ENCODE measurements at places on chromosomes 4 and X.

DNA sequence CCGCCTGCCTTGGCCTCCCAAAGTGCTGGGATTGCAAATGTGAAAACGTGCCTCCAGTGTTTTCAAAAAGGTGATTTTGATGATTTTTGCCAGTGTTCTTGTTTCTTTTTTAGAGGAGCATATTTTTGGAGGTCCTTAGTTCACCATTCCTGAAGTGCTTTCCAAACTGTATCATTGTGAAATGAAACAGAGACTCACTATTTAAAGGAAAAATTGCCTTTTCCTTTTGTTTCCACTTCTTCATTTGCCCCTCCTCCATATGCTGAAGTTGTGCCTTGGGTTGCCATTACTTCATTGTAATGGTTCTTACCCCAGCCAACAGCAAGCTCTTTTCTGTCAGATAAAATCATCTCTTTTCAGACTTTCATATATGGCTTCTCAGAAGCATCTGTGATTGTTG, 164.4 kb downstream of the FNIP2 start:
- no peak for DNase-seq

DNA sequence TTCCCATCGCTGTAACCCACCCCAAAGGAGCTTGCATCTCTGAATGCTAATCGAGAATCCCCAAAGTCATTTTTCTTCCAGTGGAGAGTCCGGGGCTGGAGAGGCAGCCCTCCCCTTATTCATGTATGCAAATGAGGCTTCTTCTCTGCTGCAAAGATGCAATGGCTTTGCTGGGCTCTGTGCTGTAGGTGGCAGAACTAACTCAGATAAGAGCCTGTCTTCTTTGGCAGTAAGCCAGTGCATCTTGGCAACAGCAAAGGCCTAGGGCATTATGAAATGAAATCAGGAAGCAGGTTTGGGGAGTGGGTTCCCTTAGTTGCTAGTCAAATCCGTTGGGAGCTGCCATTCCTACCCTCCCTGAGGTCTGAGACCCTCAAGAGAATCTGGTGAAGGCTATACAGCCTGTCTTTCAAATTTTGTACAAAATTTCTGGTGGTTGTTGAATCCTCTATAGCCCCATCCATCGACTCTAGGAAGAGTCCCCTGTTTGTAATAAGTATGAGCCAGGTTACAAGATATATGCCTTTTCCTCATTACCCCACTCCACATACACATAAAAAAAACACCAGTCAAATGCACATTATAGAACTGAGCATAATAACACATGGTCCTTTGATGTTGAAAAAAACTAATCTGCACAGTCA, 290.6 kb upstream of the TAPT1 start:
- DNase-seq = peak; percentile 45

- DNase-seq = no peak
Observed at GRCh38 chr4:153223930-153224329, 19.7 kb downstream of the TRIM2 start.

GRCh38 chr4:139389991-139390390, 63.9 kb upstream of the RAB33B start:
- no peak for DNase-seq

GRCh38 chr4:26388671-26389070, 67.9 kb downstream of the RBPJ start:
- DNase-seq = no peak

- no peak for DNase-seq
Observed at GRCh38 chrX:21354725-21355124, 19.5 kb upstream of the CNKSR2 start.

- no peak for DNase-seq
Observed at GRCh38 chrX:55240788-55241340, 20.7 kb downstream of the PAGE5 start.

DNA sequence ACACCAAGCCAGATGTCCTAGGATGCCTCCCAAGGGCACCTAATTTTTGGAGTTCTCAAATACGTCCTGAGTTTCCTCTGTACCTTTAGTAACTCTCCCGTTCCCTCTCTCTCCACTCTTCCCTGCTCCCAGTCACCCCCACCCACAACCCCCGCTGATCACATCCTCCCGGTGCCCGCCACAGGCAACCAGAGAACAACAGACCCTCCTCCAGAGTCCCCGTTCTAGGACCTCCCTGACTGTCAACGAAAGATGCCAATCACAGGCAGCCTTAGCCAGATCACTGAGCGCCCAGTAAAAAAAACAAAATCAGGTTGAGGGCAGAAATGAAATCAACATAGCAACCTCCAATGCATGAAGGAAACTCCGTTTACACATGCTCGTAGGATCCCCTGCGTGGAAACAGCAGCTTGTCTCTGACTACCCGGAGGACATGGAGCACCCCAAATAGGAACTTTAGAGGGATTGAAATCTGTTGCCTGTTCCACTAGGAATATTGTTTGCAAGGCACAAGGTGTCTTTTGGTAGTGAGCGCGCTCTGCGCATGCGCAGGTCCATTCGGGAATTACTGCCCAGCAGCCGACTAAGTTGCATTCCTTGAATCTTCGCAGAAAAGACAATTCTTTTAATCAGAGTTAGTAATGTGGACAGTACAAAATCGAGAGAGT, at the start of gene GABRB1:
TSS of gene GABRB1 (plus strand) at position 557 of the 668 bp plus-strand sequence.
- peak; percentile 23 for DNase-seq

DNA sequence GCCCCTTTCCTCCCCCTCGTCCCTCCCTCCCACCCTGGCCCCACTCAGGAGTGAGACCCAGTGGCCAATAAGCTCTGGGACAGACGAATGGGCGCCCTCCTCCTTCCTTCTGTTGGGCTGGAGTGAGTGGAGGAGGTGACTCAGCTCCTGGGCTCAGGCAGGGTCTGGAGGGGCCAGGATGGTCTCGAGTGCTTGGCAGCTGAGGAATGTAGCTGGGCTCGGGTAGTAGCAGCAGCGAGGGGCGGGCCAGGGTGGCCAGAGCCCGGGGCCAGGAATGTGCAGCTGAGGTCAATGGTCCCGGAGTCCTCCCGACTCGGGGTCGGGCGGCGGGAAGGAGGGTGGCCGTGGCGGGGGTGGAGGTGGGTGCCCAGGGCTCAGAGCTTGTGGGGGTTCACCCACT, 15.0 kb downstream of the G6PD start:
- no peak for DNase-seq

DNA sequence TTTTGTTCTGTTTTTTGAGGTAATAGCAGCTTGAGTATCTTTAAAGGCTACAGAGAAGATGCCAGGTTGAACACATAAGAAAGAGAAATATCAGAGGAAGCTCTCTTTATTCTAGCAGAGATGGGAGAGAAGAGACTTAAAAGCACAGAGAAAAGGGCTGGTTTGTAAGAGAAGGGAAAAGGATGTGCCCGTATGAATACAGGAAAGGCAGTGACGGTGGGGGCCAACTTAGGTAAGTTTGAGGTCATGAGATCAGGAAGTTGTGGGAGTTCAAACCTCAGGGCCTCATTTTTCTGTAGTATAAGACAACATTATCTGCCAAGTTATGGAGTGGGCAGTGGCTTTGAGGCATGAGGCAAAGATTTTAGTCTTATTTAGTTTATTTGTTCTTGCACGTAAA, 121.3 kb upstream of the S100G start:
- no peak for DNase-seq

DNA sequence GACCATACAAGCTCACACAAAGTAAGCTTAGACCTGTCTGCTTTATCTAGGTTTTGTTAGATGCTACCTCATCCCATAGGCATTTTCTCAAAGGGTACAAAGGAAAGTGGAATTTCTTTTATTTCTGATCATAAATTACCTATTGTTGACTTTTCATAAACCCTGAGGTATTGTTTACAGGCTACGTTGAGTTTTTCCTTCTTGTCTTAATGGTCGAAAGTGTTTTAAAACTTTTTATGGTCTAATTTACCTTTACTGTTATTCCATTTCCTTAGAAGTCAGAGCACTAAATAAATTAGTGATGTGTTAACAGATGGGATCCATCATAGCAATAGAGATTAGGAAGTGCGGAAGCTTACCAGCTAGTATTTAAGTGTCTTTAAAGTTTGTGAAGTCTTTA, 159.2 kb upstream of the GABRA2 start:
- DNase-seq = no peak

- DNase-seq = no peak
Observed at GRCh38 chrX:102138064-102138463, 4.2 kb downstream of the TCEAL6 start.

DNA sequence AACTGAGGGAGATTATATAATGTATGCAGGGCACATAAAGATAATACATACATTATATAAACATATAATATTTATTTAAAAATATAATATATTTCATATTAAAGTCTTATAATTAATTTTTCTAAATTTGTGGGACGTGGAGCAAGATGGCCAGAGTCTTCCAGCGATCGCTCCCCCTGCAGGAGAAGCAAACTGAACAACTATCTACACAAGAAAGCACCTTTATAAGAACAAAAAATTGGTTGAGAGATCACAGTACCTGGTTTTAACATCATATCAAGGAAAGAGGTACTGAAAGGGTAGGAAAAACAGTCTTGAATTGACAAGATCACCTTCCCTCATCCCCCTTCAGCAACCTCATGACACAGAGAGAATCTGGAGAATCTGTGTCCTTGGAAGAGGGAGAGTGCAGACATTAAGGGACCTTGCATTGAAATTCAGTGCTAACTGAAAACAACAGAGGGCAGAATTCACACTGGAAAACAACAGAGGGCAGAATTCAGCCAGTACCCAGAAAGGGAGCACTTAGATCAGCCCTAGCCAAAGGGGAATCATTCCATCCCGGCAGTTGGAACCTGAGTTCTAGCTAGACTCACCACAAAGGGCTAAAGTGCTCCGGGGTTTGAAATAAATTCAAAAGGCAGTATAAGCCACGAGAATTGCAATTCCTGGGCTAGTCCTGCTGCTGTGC, 262.5 kb upstream of the NDST3 start:
- DNase-seq = no peak

GRCh38 chrX:78957768-78958130, 12.6 kb downstream of the P2RY10 start:
- no peak for DNase-seq

DNA sequence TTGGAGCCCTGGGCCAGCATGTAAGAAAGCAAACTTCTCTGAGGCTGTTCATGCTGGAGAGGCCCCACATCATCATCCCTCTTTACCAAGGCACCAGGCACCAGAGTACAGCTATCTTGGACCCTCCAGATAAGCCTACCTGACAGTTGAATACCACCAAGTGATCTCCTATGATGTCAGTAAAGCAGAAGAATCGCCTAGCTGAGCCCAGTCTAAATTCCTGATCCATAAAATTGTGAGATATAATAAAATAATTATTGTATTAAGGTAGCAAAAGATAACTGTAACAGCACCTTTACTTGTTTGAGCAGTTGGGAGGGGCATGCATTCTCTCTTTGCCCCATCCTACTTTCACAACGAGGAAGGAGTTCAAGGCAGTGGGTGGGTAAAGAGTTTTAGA, 2.9 kb upstream of the UCP1 start:
- no peak for DNase-seq

DNA sequence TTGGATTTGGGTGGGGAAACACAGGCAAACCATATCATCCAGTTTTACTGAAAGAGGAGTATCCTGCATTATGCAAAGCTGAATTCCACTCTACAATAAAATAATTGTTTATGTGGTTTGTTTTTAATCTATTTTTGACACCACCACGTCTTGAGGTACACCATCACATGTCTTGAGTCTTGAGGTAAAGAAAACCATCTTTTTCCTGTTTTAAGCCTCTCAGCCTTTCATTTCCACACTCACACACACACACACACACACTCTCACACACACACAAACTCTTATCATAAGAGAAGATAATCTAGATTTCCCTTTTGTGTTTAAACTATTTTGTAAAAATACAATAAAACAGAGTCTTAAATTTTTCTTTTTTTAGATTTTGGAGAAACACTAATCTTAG, 32.0 kb downstream of the SPIN3 start:
- DNase-seq = no peak

GRCh38 chrX:74536832-74537371, 77.5 kb downstream of the RLIM start:
- peak; percentile 59 for DNase-seq

- DNase-seq = no peak
Observed at GRCh38 chrX:140274811-140275525, 229.9 kb downstream of the SOX3 start.

DNA sequence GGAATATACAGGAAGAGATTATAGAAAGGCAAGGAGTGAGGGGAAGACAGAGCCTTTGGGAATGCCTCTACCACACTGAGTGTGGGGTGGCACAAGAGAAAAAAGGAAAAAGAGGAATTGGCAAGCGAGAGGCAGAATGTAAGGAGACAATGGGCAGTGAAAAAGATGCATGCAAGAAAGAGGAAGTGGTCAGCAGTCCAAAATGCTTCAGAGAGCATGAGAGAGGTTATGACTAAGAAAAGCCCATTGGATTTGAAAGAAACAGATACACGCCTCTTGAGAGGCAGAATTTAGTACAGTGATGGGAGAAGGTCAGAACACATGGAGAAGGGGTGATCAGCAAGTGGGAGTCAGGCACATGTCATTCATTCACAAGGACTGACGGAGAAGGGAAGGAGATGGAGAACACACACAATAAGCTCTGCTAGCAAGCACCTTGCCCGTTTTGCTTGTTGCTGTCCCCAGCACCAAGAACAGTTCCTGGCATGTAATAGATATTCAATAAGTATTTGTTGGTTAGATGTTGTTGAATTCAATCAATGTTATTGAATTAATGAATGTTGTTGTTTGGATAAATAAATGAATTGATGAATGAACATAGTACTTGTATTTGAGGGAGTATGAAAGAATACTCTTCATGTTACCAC, 6.3 kb downstream of the DCHS2 start:
- no peak for DNase-seq

DNA sequence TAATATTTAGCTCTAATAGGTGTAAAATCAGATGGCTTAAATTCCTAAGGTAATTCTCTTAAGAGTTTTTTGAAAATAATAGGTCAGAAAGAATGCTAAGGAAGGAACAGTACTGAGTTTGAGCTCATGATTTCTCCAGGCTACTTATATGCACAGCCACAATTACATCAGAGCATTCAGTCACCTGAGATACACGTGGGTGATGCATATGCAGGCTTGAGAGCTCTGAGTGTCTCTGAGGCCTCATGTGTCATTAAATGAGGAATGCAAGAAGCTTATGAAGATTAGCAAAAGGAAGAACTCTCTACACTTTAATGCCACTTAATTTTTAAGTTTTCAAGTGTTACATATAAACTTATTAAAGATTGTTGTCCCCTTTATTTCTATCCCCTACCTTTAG, 124.0 kb upstream of the STIM2 start:
- no peak for DNase-seq

DNA sequence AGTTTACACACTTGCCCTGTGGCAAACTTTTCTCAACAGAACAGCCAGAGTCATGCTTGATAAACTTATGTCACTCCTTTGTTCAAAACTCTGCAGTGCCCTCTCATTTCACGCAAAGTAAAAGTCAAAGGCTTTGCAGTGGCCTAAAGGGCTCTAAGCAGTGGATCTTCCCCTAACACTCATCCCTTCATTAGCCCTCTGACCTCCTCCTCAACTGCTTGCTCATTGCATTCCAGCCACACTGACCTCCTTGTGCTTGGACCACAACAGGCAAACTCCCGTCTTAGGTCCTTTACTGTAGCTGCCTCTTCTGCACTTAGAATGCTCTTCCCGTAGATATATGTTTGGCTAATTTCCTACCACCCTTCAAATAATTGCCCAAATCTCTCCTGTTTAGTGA, 5.6 kb downstream of the PRDM5 start:
- no peak for DNase-seq

GRCh38 chr4:108829966-108830492, 67.2 kb upstream of the ETNPPL start:
- DNase-seq = no peak

All from hindlimb muscle (tissue), 1 donor.